ENCODE measurements at places on chromosomes 4 and X. TPM values are rescaled to one million over a fixed set of nuclear protein-coding genes. Genes with fewer than 3 reads are reported as not detected.

The EREG gene
- total RNA-seq: 0.80 TPM

The MAGEC3 gene
- 0.44 TPM for total RNA-seq

The ITM2A gene
- total RNA-seq: 63.6 TPM

The GNRHR gene
- not detected for total RNA-seq

The H2BW2 gene
- total RNA-seq: not detected

The CXorf38 gene
- total RNA-seq: 16.7 TPM

- H3K4me3 ChIP-seq: no peak overlapping the region
- H3K36me3 ChIP-seq: no peaks in the 10 kb centered on the region
- H3K27ac ChIP-seq: no peak overlapping the region
- H3K4me1 ChIP-seq: no peaks in the 10 kb centered on the region
- no peaks in the 10 kb centered on the region for H3K27me3 ChIP-seq
Measured at GRCh38 chrX:147891896-147892295, 19.8 kb upstream of the FMR1 start.

GRCh38 chr4:84683064-84683850 is 100.3 kb downstream of the CDS1 start:
- no peak for DNase-seq
- peak overlapping the region; percentile 6 for H3K27ac ChIP-seq
- no peak overlapping the region for H3K4me3 ChIP-seq
- H3K27me3 ChIP-seq: no peaks in the 10 kb centered on the region
- peaks cover 9% of the 10 kb centered on the region for H3K36me3 ChIP-seq
- H3K4me1 ChIP-seq: peaks cover 6% of the 10 kb centered on the region

DNA sequence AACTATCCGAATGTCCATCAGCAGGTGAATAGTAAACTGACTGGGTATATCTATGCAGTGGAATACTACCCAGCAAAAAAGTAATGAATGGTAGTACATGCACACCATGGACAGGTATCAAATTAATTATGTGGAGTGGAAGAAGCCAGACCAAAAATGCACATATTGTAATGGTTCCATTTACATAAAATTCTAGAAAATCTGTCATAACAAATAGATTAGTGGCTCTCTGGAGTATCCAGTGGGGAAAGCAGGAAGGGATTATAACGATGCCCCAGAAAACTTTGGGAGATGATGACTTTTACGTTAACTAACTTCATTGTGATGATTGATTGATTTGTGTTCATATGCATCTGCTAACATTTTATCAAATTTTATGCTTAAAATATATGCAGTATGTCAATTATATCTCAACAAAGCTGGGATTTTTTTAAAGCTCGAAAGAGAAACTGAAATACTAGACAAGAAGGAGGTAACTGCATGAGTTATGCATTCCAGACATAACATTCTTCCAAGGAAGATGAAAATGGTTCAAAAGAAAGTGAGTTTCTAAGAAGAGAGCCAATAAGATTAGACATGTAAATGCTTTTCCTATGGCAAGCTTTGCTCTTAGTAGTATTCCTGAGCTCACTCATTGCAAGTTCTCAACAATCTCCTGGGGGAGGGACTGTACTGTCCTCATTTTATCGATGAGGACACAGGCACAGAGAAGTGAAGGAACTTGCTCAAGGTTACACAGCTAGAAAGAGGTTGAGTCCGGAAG is 58.6 kb upstream of the MSX1 start:
- H3K27ac ChIP-seq: no peak overlapping the region
- no peaks in the 10 kb centered on the region for H3K36me3 ChIP-seq
- H3K4me1 ChIP-seq: no peaks in the 10 kb centered on the region
- DNase-seq: no peak
- H3K27me3 ChIP-seq: no peaks in the 10 kb centered on the region

DNA sequence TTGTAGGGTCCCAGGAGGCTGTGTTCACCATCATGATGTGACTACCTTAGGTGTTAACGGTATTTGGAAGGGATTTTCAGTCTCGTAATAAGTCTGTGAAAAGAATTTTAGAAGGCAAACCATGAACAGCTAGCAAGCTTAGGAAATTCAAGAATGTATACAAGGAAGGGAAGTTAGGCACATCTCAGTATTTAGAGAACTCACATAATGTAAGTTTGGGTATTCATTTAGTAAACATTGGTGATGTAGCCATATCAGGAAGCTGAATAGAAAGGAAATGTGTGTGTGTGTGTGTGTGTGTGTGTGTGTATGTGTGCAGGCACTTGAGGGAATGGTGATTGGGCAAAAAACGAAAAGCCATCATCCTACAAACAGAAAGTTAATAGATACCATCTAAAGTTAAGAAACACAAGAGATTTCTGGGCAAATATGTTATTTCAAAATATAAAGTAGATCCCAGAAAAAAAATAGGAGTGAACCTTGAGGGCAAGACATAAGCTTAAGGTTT is 34.7 kb upstream of the PRKX start:
- no peak overlapping the region for H3K27ac ChIP-seq

- DNase-seq: no peak
- H3K36me3 ChIP-seq: no peaks in the 10 kb centered on the region
- peaks cover 61% of the 10 kb centered on the region for H3K27me3 ChIP-seq
- H3K27ac ChIP-seq: no peak overlapping the region
Measured at GRCh38 chrX:100674705-100675104, 30.7 kb downstream of the SRPX2 start.

GRCh38 chrX:13662355-13662791 is 9.4 kb downstream of the TCEANC start:
- H3K27me3 ChIP-seq: peaks cover 3% of the 10 kb centered on the region
- no peak for DNase-seq
- H3K4me1 ChIP-seq: peaks cover 5% of the 10 kb centered on the region
- H3K27ac ChIP-seq: no peak overlapping the region
- peak overlapping the region; percentile 16 for H3K4me3 ChIP-seq

GRCh38 chr4:184680698-184681097 is 31.2 kb downstream of the PRIMPOL start:
- no peak overlapping the region for H3K27ac ChIP-seq
- no peak overlapping the region for H3K4me3 ChIP-seq
- no peaks in the 10 kb centered on the region for H3K27me3 ChIP-seq
- DNase-seq: no peak
- no peaks in the 10 kb centered on the region for H3K4me1 ChIP-seq

- H3K4me3 ChIP-seq: no peak overlapping the region
- H3K36me3 ChIP-seq: no peaks in the 10 kb centered on the region
- no peak overlapping the region for H3K27ac ChIP-seq
Measured at GRCh38 chr4:185713272-185713671, 98.7 kb downstream of the SORBS2 start.

GRCh38 chr4:98794565-98795205 is 134.2 kb downstream of the EIF4E start:
- no peak overlapping the region for H3K4me3 ChIP-seq
- no peaks in the 10 kb centered on the region for H3K27me3 ChIP-seq
- H3K27ac ChIP-seq: no peak overlapping the region

- H3K4me3 ChIP-seq: peak overlapping the region; percentile 26
- H3K36me3 ChIP-seq: no peaks in the 10 kb centered on the region
- peak overlapping the region; percentile 95 for H3K27ac ChIP-seq
- peaks cover 17% of the 10 kb centered on the region for H3K4me1 ChIP-seq
- H3K27me3 ChIP-seq: no peaks in the 10 kb centered on the region
Measured at GRCh38 chr4:1193206-1194009, 21.0 kb upstream of the SPON2 start.

Measured in breast epithelium (tissue), 4 donors.